ENCODE measurements at places on chromosomes 7 and 10.

DNA sequence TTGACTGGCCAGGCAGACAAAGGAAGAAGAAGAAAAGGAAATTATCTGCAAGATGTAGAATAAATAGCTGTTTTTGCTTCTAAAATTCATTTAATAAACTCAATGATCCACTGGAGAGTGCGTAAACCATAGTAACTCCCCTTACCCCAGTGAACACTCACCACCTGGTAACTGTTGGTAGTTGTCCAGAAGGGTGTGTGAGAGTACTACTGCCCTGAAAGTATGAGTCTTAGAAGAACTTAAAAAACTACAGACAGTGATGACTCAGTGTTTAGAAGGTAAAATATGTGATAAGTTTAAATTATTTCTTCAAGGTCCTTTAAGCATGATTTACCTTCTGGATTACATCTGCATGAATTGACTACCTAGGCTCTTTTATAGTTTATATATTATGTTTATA is 53.0 kb upstream of the SEMA3A start:
- no peak for DNase-seq

DNA sequence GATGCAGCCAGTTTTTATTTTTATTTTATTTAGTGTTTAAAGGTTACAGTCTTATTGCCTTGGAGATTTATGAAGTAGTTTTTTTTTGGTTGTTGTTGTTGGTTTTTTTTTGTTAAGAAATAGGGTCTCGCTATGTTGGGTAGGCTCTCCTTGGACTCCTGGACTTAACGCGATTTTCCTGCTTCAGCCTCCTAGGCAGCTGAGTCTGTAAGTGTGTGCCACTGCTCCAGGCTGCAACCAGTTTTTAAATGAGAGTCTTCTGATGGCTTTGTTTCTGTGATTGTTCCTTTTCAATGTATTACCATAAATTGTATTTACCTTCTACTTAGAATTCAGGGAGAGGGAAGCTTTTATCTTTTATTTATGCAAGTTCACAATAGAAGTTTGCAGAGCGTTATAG is 62.8 kb downstream of the BICC1 start:
- no peak for DNase-seq

DNA sequence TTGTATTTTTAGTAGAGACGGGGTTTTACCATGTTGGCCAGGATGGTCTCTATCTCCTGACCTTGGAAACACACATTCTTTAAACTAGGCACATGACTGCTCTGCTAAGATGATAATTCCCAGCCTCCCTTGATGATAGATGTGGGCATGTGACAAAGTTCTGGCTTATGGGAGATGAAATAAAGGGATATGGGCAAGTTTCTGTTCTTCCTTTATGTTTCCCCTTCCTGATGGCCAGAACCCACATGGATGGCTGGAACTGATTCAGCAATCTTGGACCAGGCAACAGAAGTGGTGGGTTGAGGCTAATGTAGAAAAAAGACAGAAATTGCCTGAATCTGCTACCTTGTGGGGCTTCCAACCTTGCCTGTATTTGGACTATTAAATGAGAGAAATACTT is 60.7 kb upstream of the NRP1 start:
- DNase-seq, result no peak

GRCh38 chr10:124708246-124708779 is 35.9 kb downstream of the FAM53B start:
- no peak for DNase-seq

DNA sequence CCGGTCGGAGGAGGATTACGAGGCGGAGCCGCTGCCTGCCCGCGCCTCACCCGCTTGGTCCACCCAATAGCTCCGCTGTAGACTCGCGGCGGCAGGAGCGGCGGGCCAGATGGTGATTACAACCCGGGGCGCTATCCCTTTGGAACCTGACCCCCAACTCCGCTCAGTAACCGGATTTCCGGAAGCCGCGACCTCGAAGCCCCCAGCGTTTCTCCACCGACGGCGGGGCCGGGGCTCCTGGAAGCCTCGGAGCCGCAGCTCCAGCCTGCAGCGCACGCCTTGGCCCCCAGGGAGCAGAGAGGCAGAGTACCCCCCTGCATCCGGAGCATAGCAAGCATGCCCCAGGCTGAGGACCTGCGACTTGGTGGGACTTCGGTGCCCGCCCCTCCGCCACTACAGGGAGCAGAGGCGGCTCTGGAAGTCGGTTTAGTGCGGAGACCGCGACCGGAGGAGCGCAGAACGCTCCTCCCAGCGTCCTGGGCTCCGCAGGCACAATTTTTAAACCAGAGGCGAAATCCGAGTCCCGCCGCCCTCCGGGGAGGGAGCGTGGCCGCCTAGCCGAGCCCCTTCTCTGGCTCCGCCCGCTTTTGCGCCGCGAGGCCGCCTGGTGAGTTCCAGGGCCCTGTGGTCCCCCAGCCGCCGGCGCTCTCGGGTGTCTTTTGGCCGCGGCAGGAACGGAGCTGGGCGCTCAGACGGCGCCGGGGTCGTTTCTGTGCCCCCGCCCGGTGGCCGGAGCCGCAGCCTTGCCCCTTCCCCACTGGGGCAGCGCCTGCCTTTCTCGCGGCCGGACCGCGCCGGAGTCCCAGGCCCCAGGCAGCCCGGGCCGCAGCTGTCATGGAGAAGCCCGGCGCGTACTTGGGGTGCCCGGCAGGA is 28.2 kb upstream of the BMS1 start:
- DNase-seq, result peak; percentile 6
